ENCODE measurements at places on chromosomes 1 and 21. TPM values are rescaled to one million over a fixed set of nuclear protein-coding genes. Genes with fewer than 3 reads are reported as not detected.

Gene TESK2
- total RNA-seq, result 2.7 TPM

Gene APOBEC4
- total RNA-seq, result not detected

Gene PRMT6
- total RNA-seq, result 7.8 TPM

Gene CLIC4
- 13.8 TPM for total RNA-seq

Gene ESPN
- total RNA-seq, result 0.71 TPM

Gene SLC2A5
- 0.87 TPM for total RNA-seq

Gene OR10Z1
- not detected for total RNA-seq

DNA sequence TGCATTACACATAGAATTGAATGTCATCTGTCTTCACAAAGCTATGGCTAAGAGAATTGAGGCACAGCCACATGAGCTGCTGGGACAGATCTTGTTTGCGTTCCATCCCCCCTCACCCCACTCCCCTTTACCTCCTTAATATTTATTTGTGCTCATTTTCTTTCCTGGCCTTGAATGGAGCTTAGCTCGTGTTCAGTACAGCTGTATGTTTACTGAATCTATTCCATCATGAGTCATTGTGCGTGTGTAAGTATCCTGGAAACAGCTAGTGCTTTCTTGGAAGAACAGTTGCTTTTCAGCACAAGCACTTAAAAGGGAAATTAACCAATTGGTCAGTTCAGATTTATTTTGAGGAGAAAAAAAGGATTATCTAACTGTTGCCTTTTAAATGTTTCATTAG, 14.7 kb downstream of the PROX1 start:
- no peak for ATAC-seq

GRCh38 chr1:240526312-240526711, 85.6 kb downstream of the GREM2 start:
- no peak for ATAC-seq

- peak; percentile 86 for ATAC-seq
Measured at GRCh38 chr1:196608390-196609369, at the start of gene KCNT2. KCNT2 (minus strand) TSS chr1:196608440; CDS start chr1:196608309, 131 bp downstream.

GRCh38 chr1:228073857-228074545, 8.5 kb upstream of the ARF1 start:
- ATAC-seq, result no peak

DNA sequence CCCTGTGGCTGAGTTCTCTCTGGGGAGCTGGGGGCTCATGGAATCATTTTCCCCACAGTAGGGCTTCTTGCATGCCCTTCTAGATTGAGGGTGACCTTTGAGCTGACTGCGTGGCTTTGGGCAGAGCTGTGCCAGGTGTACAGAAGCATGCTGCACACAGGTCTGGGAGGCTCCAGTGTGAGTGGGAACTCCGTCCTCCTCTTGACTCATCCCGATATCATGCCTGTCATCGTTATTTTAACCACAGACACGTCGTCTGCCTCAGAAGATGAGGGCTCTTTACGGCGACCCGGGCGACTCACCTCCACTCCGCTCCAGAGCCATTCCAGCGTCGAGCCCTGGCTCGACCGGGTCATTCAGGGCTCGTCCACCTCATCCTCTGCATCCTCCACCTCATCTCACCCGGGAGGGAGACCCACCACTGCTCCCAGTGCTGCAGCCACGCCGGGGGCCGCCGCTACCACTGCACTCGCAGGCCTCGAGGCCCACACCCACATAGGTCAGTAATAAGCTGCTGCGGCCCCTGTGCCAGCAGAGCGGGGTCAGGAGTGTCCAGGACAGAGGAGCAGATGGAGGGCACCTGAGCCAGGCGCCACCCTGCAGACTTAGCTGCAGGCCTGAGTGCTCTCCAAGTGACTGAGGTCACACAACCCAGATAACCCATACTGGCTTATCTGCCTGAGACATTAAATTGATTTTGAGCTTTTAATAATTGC, 39.8 kb downstream of the DIP2A start:
- peak; percentile 83 for ATAC-seq

GRCh38 chr21:35857095-35857494, 203.2 kb downstream of the SETD4 start:
- ATAC-seq, result no peak

DNA sequence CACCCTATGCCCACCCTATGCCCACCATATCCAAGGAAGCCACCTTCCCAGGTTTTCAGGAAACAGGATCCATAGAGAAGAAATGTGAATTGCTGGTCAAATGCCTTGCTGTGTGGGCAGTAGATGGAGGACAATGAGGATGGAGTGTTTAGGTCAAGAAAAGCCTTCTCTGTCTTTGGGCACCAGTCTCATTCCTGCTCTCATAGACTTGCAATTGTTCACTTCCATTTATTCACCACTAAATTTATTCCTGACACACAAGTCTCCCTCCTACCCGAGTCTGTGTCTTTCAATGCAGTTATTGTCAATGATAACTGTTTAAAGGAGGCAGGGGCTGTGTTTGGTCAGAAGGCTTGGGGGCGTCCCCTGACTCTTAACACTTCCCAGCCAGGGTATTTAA, 48.0 kb upstream of the ITPKB start:
- ATAC-seq, result no peak

GRCh38 chr1:110390096-110390495, 730 bp downstream of the SLC16A4 start:
- ATAC-seq, result no peak

DNA sequence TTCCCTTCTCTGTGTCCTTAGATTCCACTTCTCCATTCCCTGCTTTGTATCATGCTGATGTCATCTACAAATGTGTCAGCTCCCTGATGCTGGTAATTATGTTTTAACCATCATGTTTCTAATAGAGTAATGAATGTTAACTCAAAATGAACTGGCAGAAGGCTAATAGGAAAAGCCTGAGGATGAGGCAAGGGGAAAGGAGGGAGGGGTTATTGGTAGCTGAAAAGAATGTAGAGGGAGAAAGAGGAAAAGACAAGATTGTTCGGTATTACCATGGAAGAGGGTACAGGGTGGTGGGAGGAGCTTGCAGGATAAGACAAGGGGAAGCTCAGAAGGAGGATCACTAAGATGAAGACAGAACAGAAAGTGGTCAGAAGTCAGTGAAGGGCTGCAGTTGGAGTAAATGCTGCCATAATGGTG, 150.9 kb downstream of the ZC3H11B start:
- ATAC-seq, result no peak

- ATAC-seq, result no peak
Measured at GRCh38 chr1:43954036-43954435, 7.3 kb downstream of the IPO13 start.

GRCh38 chr1:111802110-111802509, 46.4 kb downstream of the DDX20 start:
- no peak for ATAC-seq

DNA sequence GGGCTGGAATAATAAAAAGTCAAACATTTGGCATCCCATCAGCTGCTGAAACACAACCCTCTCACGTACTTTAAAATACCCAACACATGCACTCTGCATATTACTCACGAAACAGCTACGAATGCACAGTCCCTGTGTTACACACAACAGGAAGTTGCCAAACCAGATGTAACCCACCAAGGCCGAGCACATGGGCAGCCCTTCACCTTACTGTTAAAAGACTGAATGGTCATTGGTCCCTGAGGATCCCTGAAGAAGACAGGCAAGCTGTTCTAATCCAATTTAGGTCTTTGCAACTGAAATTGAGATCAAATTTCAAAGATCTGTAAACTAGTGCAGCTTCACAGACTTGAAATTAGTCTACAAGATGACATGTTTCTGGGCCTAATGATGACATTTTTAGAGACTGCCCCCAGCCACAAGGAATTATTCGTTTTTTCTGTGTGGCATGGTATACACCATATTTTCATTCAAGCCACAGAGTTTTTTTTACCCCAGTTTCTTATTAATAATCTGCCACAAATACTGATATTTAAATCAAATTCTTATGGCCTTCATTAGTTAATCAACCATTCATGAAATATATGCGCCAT, 25.6 kb upstream of the IER5 start:
- ATAC-seq, result peak; percentile 92

DNA sequence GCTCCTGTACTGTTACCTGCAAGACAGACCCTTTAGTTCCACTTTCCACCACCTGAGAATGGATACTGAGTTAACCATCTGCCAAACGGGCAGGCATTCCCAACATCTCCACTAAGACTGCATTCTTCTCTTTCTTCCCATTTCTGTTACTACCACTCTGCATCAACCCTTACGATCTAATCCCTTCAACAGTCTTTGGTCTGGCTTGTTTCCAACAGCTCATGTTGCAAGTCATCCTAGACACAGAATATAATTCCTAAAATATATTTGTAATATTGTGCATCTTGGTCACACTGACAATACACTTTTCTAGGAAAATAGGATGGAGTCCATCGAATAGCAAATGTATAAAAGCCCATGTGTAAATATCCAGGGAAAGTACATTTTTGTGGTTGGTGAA, 166.7 kb downstream of the SIPA1L2 start:
- ATAC-seq, result no peak

- no peak for ATAC-seq
Measured at GRCh38 chr1:35569936-35570335, 3.2 kb upstream of the TFAP2E start.

DNA sequence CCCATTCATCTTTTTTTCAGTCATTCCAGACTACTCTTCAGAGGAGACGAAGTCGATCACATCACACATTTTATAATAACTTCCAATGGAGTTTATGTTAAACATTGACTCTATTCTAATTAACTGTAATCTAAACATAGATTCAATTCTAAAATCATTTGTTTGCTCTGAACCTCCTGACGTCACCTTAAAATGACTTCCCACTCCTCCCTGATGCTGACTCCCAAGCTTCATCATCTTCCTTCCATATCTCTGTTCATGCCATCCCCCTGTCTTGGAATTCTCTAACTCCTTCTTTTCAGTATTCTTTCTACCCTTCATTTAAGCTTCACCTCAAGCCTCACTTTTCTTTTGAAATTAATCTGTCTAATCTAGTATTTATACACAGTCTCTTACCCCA, 45.1 kb upstream of the PLPPR5 start:
- no peak for ATAC-seq

- ATAC-seq, result no peak
Measured at GRCh38 chr21:33586927-33587326, 1.6 kb downstream of the DONSON start.

DNA sequence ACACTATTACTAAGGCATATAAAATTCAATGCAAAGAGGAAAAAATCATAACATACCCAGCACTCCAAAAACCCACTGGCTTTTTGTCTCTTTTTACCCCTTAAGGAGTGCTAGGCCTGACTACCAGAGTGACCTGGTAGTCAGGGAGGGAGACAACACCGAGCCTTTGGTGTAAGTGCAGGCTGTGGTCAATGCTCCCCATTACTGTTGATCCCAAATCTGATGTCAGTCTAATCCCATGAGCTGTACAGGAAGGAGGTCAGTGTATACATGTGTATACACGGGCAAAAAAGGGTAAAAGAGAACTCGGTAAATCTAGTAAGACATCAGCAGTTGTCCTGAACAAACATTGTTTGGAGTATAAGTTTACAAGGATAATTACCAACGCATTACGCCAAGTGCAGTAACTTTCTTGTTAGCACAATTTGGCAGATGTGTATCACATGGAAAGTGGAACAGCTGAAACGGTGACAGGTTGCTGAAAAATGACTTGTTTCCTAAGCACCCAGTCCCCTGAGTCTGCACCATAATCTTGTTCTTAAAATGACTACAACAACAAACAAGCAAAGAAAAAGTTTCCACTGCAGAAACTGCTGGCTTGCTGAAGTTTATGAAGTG, 217.9 kb downstream of the KCNH1 start:
- no peak for ATAC-seq

- no peak for ATAC-seq
Measured at GRCh38 chr1:170893655-170894297, 41.6 kb upstream of the MROH9 start.

GRCh38 chr1:220335668-220336067, 63.4 kb upstream of the RAB3GAP2 start:
- ATAC-seq, result no peak

DNA sequence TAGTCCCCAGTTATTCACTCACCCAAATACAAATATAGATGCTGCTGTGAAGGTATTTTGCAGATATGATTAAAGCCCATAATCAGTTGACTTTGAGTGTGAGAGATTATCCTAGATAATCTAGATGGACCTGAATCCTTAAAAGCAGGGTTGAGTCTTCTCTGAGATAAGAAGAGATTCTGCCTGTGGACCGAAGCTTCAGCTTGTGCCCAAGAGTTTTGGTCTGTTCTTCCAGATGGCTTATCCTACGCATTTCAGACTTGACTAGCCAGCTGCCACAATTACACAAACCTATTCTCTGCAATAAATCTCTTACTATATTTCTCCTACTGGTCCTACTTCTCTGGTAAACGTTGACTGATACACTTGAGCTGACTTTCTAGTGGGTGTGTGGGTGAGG, 145.1 kb downstream of the KCNJ6 start:
- ATAC-seq, result no peak

DNA sequence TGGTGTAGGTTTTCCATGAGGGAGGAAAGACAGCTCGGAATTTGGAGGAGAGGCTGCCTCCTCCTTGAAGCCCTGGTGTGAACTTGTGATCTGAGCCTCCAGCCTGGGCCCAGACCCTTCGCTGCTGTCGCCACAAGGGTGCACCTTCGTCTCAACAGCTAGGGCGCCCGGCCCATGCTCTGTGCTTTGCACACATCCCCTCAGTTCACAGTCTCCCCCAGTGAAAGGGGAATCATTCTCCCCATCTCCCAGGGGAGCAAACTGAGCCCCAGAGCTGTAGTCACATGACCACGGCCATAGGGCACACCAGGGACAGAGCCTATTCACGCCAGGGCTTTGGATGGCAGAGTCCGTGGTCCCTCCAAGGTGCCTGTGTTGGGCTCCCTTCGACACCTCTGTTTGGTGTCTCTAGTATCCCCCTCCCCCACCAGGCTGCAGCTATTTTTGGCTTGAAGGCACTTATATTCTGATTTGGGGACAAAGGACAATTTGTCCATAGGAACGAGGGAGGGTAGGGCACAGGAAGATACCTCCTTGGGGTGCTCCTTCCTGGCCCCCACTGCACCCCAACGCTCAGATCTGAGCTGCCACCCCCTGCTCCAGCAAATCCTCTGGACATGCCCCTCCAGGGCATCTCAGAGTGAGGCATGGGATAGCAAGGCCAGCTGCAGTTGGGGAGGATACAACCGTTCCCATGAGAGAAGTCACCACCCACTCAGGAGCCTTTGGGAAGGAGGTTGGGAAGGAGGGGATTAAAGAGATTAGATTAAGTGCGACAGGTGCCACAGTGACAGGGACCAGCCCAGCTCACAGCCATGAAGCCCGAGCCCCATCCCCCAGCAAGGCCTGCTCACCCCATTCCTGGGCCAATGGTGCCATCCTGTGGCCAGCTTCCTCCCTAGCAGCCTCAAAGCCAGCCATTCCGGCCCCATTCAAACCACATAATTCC, 15.7 kb downstream of the MATN1 start:
- peak; percentile 77 for ATAC-seq

DNA sequence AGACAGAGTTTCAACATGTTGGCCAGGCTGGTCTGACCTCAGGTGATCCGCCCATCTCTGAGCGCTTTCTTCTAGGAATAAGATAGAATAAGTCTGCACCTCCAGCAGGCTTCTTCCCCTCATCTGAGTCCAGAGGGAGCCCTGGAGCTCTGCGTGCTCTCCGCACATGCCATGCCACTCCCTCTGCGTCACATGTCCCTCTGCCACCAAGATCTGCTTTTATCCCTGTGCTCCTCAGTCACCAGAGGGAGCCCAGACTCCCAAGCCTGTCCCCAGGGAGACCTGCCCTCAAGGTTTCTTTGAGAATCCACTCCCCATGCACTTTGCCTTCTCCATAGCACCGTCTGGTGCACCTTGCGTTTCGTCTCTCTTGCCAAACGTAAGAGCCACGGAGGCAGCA, 213.0 kb downstream of the CAMTA1 start:
- ATAC-seq, result no peak

Data from activated T-helper 17 cell treated with anti-CD3 and anti-CD28 coated beads, Interleukin-2, amount 50 U/mL, for 72 hours (primary cell).